ENCODE measurements at places on chromosomes 6 and 20.

- no peak for DNase-seq
These were observed 9.9 kb downstream of the PROCR start for GRCh38 chr20:35181731-35182130.

DNA sequence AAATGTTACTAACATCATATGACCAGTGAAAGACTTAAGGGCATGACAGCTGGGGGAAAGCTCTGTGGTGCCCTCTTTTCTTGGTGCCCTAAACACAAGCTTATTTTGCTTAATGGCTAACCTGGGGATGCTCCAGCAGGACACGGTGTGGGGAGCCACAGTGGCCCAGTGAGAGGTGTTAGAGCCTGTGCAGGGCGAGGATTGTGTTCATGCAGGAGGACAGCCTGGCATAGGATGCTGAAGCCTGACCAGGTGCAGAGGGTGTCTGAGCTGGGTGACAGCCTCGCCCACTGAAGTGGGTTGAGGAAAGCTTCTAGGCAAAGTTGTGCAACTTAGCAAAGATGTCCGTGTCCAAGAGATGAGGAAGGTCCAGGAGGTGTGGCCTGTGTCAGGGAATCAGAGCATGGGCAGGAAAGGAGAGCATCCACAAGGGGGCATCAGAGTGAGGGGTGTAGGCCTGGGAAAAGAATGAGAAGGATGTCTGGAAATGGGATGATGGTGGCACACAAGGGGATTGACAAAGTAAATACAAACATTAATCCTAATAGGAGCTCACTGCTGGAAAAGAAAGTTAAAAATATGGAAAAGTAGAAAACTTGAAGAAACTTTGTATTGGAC is 33.9 kb downstream of the SLC17A4 start:
- no peak for DNase-seq

DNA sequence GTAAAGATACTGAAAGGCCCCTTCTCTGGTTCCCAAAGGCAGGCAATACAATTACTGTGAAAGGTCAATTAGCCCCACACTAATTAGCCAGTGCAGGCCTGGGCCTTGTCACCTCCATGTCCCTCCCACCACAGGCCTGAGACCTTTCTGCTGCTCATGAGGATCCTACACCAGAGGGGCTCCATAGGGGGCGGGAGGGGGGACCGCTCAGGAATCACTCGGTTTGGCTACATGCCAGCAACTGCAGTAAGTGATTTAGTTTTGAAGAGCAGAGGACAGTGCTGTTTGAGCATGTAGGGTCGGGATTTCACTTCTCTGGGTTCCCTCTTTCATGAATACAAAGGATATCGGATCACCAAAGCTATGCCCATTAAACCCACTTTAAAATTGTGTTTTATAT is 455.6 kb downstream of the PRKN start:
- no peak for DNase-seq

- DNase-seq, result no peak
These were observed 1.5 kb downstream of the PRRC2A start for GRCh38 chr6:31621991-31622390.

DNA sequence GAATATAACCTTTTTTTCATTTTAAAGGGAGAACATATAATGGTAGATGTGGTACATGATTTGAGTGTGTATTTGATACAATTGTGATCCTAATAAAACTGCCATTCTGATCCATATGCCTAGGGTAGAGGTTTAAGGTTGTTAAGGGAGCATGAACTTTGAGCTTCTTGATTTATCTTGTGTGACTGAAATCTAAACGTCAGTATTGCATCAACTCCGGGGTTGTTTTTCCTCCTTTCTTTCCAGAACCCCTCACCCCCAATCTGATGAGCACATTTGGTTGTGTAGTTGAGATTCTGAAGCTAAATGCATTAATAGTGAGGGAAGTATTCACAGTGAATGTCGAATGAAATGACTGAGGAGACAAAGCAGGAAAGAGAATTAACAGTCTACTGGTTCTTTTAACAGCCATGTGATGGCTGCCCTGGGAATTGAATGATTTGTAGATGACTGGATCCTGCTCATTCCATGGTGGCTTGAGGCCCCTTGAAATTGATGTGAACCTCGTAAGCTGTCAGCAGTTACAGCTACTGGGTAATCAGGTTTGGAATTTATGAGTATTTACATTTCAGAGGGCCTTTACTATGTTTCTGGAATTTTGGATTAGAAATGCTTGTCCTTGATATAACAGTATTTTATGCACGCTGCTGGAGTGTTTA is 44.8 kb downstream of the FARS2 start:
- no peak for DNase-seq

DNA sequence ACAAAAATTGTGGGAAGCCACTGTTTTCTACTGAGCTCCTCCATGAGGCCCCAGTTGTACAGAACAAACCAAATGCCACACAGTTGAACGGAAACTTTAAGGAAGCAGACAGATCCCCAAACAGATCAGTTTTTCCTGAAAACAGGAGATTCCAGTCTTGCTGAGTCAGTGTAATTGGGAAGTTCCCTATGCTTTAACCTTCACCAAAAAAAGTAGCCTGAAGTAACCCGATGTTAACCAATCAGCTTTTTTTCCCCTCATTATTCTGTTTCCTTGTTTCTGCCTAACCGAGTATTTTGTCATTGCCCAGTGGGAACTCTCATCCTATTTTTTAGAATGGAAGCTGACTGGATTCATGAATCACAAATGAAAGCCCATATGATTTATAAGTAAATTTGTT is 36.7 kb downstream of the MARCKS start:
- no peak for DNase-seq

DNA sequence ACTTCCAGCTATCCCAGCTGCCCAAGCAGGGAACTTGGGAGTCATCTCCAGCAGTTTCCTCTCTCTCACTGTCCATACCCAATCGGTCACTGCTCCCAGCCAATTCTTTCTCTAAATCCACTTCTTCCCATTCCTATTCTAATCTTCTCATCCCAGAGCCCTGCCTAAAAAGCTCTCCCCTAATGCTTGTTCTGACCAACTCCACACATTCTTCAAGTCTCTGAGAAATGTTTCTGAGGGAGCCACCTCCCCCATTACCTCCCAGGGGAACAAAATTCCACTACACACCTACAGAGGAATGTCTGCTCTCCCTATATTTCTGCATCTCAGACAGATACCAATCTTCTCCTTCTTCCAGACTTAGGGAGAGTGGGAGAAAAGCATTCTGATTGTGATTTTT is 14.0 kb downstream of the SLC17A4 start:
- DNase-seq, result no peak

DNA sequence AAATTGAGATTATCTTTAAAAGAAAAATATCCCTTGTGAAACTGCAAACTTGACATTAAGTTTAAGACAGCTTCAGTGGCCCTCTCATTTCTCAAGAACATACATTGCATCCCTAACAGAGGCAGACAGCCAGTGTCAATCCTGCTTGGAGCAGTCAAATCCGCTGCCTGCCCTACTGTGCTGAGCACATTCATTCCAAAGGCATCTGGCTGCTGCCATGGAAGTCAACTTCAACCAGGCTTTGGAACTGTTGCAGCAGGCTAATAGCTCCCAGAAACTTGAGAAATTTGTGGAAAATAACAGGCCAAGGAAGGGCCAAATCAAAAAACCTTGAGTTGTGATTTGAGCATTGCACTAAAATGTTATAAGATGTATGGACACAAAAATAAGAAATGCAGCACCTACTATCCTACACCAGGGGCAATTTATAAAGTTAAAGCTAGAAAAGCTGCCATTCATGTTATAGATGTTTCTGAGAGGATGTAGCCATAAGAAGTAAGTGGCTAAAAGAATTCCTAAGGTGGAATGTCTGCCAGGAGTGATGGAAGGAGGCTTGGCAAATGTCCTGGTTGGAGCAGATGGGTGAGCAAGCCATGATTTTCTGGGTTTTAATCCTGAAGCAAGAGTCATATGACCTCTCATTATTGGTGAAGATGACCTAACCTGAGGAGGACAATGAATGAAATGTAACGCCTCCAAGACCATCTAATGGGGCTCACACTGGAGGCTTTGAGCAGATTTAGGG is 31.4 kb upstream of the HAO1 start:
- no peak for DNase-seq

- no peak for DNase-seq
These were observed 190.2 kb downstream of the COL9A1 start for GRCh38 chr6:70112716-70113115.

DNA sequence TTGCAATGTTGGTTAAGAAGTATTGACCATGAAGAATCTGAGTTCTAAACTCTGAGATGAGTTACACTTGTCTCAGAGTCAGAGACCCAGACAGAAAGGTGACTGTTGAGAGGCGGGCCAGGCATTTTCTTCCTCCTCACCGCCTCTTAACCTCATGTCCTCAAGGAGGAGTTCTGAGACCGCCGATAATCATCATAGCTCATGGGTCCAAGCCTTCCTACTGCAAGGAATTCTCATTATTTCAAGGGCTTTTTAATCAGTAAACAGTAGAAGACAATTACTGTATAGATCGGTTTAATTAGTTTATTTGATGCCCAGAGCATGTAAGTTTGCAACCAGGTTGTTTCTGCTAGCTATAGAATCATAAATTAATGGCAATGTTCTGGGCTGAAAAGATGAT is 382.4 kb upstream of the MMS22L start:
- DNase-seq, result no peak

DNA sequence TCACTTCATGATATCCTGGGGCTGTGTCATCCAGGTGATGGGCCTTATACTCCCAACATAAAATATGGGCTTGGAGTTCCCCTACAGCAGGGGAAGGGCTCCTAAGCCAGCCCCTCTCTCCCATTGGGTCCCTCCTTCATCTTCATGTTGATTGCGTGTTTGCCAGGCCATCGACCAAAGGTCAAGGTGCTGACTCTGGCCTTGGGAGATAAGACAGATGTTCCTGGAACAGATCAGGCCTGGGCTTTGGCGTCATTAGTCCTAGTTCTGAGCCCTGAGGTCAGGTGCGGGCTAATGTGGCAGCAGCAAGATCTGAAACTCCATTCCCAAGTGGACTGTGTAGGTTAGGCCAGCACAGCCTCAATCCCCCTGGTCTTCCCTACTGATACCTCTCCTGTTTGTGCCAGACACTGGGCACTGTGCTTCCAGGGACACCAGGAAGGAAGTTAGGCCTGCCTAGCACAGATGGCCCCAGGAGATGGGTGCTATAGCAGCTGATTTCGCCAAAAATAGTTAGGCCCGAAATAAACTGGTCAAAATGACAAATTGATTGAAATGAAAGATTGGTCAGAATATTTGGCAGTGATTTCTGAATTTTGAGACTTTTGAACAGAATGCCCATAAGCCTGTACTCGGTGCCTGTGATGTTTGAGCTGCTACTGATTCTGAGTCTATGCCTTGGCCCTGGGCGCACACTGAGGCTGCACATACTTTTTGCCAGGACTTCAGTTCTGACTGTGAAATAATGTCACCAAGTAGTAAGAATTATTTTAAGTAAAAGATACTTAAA is 28.8 kb downstream of the EPB41L1 start:
- DNase-seq, result no peak

DNA sequence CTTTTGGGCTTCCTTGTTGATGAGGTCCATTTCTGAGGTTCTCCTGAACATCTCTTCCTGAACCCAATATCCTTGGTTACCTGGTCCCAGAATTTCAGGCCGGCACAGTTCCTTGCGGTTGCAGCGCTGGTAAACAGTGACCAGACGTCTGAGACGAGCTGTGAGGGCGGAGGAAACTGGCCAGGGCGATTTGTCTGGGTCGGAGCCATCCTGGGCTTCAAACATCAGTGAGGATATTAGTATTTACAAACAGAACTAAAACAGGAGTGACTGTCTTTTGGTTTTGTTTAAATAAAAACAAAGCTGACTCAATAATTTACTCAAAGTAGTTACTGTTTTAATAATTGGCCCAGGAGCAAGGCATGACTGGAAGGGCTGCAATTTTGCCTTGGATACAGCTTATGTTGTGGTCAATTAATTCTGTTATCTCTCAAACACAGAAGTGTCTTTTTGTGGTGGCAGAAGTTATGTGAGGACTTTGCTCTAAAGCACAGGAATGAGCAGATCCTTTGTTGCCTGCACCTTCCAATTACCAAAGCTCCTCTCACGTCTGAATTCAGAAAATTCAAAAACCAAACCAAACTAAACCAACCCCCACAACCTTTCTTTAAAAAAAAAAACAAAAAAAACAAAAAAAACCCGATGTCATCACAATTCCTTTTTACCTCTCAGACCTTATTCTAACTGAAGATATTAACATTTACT is 58.7 kb upstream of the EMILIN3 start:
- DNase-seq, result no peak

- DNase-seq, result no peak
These were observed 123.8 kb downstream of the CDKAL1 start for GRCh38 chr6:20658053-20658452.

DNA sequence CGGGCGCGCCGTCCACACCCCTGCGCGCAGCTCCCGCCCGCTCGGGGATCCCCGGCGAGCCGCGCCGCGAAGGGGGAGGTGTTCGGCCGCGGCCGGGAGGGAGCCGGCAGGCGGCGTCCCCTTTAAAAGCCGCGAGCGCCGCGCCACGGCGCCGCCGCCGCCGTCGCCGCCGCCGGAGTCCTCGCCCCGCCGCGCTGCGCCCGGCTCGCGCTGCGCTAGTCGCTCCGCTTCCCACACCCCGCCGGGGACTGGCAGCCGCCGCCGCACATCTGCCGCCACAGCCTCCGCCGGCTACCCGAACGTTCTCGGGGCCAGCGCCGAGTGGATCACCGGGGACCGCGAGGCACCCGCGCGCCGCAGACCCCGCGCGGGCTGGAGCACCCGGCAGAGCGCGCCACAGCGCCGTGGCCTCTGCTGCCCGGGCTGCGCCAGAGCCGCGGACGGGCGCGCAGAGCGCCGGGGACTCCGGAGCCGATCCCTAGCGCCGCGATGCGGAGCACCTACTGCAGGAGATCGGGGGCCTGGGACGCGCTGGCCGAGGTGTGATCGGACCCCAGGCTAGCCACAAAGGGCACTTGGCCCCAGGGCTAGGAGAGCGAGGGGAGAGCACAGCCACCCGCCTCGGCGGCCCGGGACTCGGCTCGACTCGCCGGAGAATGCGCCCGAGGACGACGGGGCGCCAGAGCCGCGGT is at the start of gene BMP2:
BMP2 (plus strand) TSS at position 151 of the 692 bp plus-strand sequence. CDS start 2,441 bp downstream, outside the sequence.
- DNase-seq, result no peak

DNA sequence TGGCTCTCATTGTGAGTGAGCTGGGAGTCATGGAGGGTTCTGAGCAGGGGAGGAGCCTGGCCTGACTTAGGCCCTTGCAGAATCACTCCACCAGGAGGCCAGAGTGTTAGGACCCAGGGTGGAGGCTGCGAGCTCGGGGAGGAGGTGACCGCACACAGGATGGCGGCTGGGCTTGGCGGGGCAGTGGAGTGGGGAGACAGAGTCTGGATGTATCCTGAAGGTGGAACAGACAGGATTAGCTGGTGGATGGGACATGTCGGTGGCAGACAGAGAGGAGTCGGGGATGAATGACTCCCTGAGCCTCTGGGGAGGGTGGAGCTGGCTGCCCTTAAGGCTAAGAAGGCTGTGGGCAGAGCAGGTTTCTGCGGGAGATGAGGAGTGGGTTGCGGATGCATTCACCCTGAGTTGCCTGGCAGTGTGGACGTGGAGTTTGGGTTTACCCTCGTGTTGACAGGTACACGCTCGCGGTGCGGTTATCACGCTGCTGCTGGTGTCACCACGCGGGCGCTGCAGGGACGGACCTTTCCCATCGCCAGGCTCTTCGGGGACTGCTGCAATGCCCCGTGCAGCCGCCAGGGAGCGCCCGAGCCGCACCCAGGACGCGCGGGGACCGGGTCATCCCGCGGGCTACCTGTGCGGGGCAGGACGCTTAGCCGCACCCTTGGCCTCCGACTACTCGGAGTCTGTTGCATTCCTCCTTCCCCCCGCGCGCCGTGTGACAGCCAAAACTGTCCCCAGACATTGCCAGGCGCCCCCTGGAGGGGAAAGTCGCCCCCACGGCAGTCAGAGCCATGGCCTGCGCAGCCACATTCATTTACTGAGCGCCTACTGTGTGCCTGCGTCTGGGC is 43.0 kb upstream of the PTGIS start:
- DNase-seq, result peak; percentile 65

Data from activated CD4-positive, CD25-positive, alpha-beta regulatory T cell (primary cell).